ENCODE measurements at places on chromosomes 12 and 14.

- DNase-seq: peak; percentile 9
Observed at GRCh38 chr12:15788233-15789219, 662 bp downstream of the EPS8 start.

- no peak for DNase-seq
Observed at GRCh38 chr14:75539561-75540478, 17.6 kb downstream of the BATF start.

DNA sequence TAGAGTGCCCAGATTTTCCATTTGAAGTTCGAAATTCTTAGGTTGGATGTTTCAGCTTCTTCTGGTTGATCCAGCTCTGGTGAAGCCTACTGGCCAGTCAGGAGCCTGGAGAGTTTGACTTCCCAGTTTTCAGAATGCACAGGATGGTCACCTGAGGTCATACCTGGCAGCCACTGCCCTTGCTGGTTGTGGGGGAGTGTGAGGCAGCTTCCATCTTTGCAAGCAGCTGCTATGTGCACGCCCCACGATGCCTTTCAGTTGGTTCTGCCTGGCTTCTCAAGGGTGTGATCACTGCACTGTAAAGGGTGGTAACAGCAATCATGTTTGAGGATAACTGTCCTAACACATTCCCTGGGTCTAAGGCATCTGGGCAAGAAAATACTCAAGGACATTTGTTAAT, 15.4 kb downstream of the CCDC92 start:
- DNase-seq: no peak

DNA sequence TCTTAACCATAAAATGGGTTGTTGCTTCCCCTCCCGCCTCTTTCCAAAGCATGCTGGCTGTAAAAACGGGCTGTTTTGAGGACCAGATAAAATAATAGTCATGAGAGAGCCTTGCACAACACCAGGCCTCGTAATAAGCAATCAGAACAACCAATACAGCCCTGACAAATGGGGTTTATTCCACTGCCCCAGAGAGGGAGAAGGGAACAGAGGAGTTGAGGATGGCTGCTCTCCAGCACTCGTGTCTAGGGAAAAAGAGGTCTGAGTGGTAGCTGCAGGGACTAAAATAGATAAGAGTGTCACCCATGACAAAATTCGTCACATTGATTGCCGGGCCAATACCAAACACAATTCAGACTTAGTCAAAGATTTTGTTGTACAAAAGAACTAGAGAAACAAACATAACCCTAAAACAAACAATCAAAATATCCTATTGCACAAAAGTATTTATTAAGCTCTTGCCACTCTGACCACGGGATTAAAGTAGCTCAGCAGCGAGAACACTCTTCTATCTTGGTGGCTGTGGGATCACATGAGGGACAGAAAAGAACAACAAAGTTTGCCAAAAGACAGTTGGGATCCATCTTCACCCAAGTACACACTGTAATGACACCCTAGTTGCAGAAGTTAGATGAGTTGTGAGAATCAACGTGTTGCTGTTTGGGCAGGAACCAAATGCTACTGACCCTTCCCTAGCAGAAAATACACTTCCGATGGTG, 188.0 kb downstream of the FOXN3 start:
- DNase-seq: no peak

DNA sequence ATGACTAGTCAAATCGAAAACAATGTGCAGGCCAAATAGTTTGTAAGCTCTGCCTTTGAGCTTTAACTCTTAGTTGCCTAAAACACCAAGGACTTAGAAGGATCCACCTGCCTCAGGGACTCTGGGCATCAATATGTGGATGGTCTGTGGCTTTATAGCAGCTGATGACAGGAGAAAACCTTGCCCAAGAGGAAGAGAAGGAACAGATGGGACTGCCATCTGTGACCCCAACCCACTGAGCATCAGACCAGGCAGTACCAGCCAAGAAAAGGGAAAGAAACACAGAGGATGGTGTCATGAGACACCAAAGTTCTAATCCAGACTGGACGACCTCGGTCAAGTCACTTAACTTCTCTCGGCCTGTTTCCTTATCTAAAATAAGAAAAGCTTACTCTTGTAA, 12.7 kb downstream of the TGFB3 start:
- no peak for DNase-seq

- no peak for DNase-seq
Observed at GRCh38 chr12:4540638-4541037, 1.9 kb downstream of the RAD51AP1 start.

DNA sequence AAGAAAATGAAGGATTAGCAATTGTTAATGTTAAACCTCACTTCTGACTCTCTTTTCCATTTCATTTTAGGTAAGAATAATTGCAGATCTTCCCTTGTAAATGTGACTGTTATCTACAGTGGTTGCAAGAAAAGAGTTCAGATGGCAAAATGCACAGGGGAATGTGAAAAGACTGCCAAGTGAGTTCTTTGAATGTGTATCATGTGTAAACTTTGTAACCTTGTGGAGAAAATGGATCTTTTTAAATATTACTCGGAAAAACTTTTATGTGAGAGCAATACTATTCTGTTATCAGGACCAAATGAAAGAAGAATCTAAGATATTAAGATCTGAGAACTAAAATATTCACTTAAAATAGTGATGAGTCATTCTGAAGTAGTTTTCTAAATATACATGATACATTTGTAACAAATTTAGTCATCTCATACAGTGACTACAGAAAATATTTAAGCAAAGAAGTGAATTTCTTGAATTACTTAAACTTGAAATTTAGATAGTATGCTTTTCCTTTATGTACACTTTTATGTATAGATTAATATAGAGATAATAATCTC, 122.5 kb upstream of the CNTN1 start:
- DNase-seq: no peak

DNA sequence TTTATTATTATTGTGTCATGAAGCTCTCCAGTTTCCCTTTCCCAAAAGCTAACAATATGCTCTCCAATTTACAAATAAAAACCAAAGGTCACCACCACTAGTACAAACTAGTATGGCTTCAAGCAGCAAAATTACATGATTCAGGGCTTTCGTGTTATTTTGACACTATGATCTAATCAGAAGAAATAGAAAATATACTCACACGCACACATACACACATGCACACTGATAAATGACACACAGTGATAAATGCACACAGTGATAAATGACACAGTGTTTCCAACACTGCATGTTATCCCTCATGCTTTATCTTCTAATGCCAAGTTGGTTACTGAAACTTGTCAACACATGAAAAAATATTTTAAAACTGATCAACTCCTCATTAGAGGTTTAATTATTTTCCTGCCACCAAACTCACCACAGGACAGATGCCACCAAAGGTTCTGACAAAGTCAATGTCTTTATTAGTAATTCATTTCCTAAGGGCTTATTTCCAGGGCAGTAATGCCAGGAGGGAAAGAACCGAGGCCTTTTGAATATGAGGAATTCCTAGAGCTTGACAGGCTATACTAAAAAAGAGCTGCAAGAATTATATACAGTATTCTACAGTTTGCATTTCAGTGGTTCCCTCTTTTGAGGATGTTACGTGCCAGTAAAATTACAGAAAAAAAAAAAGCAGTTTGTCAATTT, 82.4 kb downstream of the PPP2R5E start:
- no peak for DNase-seq

DNA sequence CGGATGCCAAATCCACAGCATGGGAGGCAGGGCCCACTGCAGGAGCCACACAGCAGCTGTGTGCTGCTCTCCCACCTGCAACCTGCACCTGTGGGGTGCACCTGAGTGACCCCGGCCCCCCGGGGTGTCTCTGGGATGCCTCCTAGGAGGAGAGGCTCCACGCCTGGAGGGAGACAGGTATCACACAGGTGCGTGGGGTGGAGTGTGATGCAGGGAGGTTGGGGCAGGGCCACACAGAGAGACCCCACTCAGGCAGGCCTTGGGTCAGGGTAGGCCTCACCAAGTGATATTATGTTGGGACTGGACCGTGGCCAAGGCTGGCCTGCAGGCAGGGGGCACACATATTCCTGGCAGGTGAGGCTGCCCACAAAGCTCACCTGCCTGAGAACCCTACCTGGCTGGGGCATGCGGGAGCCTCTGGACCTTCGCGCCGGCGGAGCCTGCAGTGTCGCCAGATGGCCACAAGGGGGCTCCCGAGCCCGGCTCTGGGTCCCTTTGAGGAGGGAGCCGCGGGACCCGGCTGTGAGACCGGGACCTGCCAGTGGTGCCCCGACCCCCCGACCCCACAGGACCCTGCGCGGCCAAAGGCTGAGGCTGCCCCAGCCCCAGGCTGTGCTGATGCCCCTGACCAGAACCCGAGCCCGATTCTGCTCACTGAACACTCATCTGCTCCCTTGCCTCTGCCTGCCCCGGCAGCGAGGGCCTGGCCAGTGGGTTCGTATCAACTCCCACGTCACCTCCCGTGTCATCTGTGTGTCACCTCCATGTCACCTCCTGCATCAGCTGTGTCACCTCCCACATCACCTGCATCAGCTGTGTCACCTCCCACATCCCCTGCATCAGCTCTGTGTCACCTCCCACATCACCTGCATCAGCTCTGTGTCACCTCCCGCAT, 11.4 kb downstream of the TMEM121 start:
- peak; percentile 74 for DNase-seq

DNA sequence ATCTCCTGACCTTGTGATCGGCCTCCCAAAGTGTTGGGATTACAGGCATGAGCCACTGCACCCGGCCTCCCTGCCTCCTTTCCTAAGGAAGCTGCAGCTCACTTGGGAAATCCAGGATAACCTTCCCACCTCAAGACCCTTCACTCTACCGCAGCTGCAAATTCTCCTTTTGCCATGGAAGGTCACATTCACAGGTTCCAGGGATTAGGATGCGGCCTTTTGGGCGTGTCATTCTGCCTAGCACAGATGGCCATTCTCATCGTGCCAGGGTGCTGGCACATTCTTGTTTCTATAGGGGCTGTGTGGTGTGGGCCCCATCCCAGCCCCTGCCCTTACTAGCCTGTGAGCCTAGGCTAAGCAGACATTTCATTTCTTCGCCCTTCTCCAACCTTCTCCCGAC, 219.9 kb downstream of the CHST11 start:
- DNase-seq: no peak

DNA sequence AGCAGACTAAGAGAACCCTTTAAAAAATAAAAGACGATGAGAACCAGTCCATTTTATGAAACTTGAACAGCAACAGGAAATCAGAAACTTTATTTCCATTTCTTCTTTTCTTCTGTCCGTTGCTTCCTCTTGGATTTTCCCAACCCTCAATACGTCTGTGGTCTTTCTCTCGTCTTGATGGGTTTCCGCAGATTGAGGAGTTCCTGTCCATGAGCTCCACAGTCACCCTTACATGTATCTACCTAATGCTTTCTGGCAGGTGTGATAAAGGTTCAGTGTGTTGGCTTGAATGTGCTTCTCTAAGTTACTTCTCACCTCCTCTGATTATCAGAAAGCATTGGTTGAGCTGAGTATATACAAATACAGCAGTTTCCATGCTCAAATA, 110.0 kb downstream of the ETV6 start:
- DNase-seq: no peak

- DNase-seq: no peak
Observed at GRCh38 chr12:55727643-55728185, 1.1 kb downstream of the CD63 start.

- DNase-seq: no peak
Observed at GRCh38 chr14:91837076-91837475, 30.3 kb downstream of the TC2N start.

DNA sequence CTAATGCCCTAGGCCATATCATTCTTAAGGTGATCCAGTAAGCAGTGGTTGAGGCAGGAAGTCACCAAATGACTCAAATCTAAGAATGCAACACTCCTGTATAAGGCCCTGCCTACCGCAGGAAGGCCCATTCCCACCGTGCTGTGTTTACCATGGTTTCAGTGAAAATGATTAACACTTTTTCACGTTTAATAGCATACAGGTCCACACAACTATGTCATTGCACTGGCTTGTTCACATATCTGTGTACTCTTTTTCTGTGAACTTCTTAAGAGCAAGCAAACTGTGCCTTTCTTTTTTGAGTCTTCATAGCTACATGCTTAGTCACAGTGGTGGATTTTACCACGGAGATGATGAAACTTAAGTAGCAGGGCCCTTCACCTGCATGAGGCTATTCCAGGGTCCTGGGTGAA, 214.9 kb downstream of the CNTN1 start:
- DNase-seq: no peak

GRCh38 chr14:46139649-46140048, 511.9 kb downstream of the RPL10L start:
- no peak for DNase-seq

GRCh38 chr14:93713726-93714405, 74.4 kb downstream of the PRIMA1 start:
- DNase-seq: no peak

- no peak for DNase-seq
Observed at GRCh38 chr12:111953455-111953854, 59.5 kb downstream of the TMEM116 start.

DNA sequence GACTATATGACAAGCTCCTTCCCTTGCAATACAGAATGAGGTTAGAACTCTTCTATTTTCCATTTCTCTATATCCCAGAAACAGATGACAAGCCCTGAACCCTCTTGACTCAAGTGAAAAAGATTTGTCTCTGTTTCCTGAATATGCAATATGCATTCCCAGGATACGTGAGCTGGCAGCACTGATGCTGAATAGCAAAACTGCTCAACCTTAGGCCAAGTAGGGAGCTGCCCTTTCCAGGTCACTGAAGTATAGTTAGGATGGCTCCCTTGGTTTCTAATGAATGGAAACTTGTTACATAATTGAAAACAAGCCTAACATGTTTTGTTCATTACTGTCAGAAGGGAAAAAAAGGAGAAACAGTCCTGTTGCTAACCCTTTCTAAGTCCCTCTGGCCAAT, 47.9 kb upstream of the PLEKHG7 start:
- DNase-seq: no peak

GRCh38 chr14:67416810-67417209, 4.8 kb upstream of the PLEK2 start:
- DNase-seq: no peak

DNA sequence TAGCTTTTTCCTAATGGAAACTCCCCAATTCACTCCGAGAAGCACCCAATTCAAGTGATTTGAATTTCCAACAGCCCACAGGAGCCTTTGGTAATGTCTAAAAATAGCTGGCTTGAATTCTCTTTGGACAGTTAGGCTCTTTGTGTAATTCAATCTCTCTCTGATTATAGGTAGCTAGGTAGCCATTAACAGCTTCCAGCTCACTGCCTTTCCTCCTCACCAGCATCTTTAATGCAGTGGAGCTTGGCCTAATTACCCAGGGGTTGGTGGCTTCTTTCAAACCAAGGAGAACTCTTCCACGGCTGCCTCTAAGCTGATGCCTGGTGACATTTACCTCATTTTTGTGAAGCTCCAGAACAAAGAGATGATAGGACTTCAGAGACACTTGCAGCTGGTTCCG, 86.4 kb downstream of the WSCD2 start:
- no peak for DNase-seq

DNA sequence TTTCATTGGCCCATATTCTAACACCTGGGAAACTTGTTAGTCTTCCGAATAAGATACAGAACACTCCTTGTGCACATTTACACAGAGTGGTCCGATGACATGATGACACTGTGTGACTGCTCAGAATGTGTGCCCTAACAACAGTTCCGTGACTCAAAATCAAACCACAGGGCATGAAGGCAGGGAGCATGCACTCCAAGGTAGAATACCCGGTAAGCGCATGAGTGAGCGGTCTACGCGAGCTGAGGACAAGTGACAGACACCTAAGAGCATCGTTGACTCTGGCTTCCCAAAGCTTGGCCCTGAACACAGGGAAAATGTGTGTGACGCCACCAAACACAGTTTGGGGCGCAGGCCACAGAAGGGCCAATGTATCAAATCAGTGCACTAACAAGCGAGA, 18.6 kb downstream of the CLIP1 start:
- DNase-seq: no peak

Measured in activated T-cell treated with anti-CD3 and anti-CD28 coated beads for 1 hour (primary cell).